NCI-H1092 (cell line): ENCODE measurements at places on chromosomes 7 and 10.

DNA sequence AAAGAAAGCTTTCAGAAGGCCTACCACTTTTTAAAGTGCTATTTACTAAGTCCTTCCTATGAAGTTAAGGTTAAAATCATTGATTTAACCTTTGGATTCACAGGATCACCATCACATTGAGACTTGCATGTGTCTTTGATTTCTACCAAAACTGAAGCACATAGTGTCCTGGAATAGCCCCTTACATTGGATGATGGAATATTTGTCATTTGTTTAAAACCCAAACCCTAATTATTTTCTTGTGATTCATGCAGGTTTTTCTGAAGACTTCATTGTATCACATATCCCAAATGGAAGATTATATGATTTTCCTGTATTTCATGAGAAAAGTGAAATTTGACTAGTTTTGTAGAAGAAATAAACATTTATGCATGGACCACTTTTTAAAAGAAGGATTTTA, 3.3 kb downstream of the SEMA3A start:
- DNase-seq, result no peak

- no peak for DNase-seq
Measured at GRCh38 chr7:134632052-134632451, 14.6 kb upstream of the BPGM start.

- DNase-seq, result no peak
Measured at GRCh38 chr10:31705136-31705535, 223.5 kb downstream of the ARHGAP12 start.

GRCh38 chr10:101290431-101290830, 61.2 kb upstream of the LBX1 start:
- no peak for DNase-seq

DNA sequence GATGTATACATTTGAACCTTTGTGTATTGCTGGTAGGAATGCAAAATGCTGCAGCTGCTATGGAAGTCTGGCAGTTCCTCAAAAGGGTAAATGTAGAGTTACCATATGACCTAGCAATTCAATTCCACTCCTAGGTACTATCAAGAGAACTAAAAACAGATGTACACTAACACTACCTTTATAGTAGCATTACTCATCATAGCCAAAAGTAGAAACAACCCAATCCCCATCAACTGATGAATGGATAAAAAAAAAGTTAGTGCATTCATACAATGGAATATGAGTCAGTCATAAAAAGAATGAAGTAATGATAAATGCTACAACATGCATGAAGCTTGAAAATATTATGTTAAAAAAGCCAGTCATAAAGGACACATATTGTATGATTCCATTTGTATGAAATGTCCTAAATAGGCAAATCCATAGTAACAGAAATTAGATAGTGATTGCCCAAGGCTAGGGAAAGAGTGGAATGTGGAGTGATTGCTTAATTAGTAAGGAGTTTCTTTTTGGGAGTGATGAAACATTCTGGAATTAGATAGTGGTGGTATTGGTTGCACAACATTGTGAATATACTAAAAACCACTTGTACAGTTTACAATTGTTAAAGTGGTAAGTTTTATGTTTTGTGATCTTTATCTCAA, 96.4 kb upstream of the AOAH start:
- no peak for DNase-seq

GRCh38 chr10:71392292-71392691, 4.4 kb upstream of the CDH23 start:
- no peak for DNase-seq

DNA sequence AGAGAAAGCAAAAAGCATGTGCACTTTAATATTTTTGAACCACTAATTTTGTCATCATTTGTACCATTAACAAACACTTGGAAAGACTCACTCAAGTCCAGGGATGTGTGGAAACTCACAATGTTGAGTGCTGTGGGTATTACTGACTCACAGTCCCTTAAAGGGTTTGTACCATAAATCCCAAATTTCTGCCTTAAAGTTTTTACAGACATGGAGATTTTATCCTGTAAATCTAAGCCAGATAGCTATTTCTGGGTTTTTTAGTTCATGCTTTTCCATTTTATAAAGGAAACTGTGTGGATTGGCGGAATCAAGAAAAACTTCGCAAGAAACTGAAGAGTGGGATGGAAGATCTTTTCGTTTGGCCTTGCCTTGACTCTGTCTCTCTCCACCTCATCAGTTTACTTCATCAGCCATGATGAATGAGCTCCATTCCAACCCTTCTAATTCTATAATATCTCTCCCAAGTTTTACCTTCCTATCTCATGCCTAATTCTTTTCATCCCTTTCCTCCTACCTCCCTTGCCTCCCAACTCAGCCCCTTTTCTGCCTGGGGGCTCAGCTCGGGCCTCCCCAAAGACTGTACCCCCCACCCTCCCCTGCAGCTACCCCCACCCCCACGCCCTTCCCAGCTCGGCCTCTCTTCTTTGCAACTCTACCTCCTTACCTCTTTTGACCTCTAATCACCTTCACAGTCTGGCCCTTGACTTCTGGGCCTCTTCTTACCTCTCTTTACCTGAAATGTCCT, 218.5 kb upstream of the MKLN1 start:
- no peak for DNase-seq

GRCh38 chr10:62244785-62245467, 23.7 kb downstream of the RTKN2 start:
- peak; percentile 48 for DNase-seq

DNA sequence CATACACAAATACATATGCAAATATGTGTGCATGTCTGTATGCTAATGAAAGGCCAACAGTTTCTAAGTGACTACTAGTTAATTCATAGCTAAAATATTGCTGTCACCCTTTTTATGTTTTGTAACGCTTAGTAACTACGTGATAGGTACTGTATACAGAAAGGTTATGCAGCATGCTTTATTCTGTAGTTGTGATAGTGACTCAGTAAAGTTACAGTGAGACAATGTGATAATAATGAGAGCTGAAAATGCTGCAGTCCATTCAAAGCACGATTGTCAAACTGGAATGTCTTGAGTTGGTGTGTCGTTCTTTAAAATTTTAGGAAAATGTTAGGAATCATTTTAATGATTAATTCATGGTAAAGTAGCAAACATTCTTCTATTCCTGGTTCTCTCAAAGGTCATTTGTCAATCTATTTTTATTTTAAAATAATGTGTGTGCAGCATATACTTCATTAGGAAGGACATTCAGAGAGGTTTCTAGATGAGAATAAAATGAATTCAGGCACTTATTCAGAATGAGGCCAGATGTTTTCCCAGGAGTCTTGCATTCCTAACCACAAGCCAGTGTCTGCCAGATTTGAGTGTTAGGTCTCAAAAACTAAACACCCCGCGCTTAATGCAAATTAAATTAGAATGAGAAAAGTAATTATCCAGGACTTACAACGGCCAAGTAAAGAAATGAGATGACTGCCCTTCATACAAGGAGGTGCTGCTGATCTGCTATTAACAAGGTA, 408.8 kb upstream of the FZD8 start:
- no peak for DNase-seq

DNA sequence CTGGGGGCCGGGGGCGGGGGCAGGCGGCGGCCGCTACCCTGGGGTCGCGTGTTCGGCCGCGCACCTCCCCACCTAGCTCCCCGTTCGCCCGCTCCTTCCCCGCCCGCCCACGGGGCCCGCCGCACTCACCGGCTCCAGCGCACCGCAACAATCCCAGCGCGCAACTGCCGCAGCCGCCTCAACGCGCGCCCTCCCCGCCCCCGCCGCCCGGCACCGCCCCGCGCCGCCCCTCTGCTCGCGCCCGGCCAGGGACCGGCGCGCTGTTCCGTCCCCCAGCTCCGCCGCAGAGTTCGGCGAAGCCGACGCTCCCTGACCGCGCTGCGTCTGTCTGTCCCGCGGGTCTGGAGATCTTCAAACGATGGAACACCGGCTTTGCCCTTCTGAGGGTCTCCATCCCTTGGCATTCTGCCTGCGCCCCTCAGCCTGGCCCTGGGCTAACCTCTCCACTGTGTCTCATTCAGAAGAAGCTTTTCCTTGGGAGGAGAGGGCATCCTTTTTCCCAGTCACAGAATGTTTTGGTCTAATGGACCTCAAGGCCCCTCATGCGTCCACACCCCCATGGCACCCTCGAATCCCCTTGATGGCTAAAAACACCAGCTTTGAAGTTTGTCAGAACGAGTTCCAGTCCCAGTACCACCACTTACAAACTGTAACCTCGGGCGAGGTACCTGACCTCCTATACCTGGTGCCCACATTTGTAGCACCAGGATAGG, at the start of gene NT5C2:
NT5C2 (minus strand) TSS at position 166 of the 713 bp plus-strand sequence. CDS start 18,314 bp downstream, outside the sequence.
- peak; percentile 27 for DNase-seq

DNA sequence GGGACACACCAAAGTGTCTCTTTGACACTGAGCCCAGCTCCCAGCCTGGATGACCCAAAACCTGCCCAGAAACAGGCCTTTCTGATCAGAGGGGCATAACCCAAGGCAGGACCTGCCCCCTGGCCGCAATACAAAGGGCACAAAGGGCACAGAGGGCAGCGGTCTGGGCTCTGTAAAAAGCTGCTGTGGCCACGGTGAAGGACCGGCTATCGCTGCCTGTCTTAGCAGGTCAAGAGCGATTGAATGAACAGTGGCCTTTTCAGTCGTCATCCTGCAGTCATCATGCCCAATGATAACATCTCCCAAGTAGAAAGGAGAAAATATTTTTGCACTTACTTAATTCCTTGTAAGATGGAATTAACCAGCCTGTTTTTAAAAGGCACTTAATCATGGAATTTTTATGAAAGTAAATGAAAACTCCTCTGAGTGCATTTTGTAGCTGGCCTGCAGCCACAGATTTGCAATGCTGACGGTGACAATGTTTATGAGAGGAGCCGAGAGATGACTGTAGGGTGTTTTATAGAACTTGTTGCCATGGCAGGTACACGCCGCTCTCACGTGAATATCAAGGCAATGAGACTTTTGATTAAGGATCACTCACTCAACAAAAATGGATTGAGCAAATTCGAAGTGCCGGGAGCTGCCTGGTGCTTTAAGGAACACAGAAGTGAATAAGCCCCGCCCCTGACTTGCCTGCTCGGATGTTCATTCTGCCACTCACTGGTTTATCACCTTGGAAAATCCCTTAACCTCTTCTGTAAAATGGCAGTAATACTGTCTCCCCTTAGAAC, 47.3 kb upstream of the BHLHA15 start:
- no peak for DNase-seq

DNA sequence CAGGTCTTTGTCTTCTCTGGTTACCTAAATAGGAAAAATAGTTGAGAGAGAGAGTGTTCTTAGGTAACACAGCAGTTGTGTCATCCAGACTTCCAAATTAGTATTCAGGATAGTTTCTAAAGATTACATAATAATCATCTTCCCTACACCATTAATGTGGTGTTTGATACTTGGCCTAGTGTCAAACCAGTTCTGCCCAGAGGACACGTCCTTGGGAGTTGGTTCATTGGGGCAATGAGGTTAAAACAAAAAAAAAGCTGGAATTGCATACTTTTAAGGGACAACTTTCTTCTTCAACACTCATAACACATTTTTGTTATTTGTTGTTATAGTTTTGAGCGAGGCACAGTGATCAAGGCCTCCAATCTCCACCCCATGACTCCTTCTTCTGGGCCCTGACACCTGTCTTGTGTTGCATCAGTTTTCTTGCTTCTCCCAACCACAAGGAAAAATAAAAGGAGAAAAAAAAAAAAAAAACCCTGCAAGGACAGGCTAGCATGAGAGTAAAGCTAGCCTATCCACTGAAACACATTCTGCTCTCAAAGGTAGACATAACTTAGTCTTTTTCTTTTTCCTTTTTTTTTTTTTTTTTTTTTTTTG, 28.8 kb downstream of the STN1 start:
- DNase-seq, result no peak

DNA sequence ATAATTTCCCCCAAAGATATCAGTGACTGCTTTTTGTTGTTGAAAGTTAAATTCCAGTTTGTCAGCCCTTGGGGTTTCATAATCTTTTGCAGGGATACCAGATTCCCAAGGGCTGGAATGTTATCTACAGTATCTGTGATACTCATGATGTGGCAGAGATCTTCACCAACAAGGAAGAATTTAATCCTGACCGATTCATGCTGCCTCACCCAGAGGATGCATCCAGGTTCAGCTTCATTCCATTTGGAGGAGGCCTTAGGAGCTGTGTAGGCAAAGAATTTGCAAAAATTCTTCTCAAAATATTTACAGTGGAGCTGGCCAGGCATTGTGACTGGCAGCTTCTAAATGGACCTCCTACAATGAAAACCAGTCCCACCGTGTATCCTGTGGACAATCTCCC, 3.2 kb downstream of the CYP26A1 start:
- no peak for DNase-seq

GRCh38 chr7:115851291-115851690, 179.3 kb downstream of the TFEC start:
- DNase-seq, result peak; percentile 18

DNA sequence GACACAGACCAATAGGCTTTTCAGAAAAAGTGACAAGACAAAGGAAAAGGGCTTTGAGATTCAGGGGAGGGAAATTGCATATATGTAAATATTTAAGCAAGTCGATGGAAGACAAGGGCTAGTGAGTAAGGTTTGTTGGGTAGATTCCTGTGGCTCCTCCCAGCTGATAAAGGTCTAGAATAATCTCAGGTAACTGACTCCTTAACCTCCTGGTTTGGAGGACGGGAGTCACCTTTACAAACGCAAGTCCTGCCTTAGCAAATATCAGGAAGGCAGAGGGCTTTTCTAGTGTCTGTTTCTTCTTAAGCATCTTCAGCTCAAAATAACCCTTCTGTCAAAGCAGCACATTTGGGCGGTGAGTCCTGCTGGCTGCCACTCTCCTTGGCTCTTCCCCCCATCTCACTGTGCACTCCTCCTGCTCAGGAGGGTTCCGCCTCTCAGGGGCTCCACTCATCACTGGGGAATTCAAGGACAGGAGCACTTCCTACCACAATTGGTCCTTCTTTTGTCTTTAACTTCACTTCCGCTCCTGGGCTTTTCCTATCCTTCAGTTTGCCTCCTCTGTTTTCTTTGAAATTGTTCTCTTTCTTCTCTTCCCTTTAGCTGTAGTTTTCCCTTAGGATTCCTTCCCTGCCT, 496.3 kb upstream of the KLF6 start:
- no peak for DNase-seq

DNA sequence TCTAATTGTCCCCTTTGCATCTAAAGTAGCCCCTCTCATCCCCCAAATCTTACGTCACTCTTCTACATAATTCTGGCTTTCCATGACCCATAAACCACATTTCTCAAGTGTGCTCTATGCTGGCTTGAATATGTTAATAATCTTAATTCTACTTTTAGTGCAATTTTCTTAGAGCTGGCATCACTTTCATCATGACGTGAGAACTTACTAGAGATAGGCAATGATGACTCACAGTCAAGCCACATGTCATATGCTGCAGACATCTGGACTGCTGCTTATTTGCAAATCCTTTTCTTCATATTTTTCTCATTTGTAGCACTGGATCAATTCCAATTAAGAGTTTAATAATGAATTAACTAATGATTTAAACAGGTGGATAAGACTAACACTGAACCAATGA, 260.7 kb upstream of the PRKCQ start:
- no peak for DNase-seq

- peak; percentile 24 for DNase-seq
Measured at GRCh38 chr10:58513188-58514110, 777 bp downstream of the BICC1 start.
